Suppressor macrophage (primary cell): ENCODE measurements at places on chromosomes 7 and 10.
A peak's percentile ranks its signal among the peaks of the same experiment; 100 is the strongest.

GRCh38 chr7:3041986-3042675 lies 1.5 kb downstream of the CARD11 start:
- no peak for DNase-seq

DNA sequence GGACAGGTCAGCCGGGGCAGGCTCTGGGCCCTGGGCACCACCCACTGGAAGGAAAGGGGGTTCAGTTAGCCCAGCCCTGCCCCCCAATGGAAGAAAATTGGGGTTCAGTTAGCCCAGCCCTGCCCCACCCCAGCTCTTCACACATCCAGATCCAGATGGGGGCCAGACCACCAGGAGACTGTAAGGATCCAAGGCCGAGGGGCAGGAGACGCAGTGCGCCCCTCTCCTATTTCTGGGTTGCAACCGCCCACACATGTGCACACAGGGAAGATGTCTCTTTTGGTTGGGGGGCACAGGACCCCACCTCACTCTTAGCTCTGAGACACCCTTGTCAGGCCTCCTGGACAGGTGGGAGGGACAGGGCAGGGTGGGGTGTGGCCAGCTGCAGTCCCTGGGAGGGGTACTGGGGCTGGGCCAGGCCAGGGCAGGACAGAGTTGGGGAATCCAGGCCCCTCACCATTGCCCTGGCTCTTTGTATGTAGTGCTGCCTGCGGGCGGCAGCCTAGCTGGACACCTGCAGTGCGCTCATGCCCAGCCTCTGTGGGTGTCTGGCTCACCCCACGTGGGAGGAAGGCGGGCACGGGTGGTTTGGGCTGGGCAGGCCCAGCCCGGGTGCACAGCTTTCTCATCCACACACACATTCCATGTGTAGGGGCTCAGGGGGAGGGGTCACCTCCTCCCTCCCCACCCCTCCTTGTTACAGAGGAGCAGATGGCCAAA lies 141.2 kb downstream of the LHPP start:
- DNase-seq: no peak

DNA sequence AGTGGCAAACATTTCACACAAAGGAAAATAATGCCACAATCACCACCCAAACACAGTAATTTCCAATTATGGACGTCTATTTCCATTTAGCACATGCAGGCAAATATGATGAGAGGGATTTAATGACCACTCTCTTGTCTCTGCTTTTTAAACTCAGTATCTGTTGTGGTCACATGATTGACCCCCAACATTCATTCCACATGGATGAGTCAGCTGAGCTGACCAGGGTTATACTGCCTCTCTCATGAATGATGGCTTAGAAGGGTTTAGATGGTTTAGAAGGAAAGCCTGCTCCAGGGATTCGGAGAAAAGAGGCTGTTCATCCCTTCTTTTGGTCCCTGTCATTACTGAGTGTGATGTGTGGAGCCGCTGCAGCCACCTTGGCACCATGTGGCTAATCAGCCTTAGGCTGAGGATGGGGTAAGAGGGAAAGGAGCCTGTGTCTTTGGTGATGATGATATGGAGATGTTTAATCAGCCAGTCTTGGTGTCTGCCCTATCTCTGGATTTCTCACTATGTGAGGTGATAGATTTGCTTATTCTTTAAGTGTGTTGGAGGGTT lies 38.2 kb upstream of the JAKMIP3 start:
- no peak for DNase-seq

- DNase-seq: no peak
These were observed 21.4 kb downstream of the ACBD7 start for GRCh38 chr10:15067154-15067553.

- peak; percentile 66 for DNase-seq
These were observed 5.4 kb downstream of the COL13A1 start for GRCh38 chr10:69807122-69807521.

DNA sequence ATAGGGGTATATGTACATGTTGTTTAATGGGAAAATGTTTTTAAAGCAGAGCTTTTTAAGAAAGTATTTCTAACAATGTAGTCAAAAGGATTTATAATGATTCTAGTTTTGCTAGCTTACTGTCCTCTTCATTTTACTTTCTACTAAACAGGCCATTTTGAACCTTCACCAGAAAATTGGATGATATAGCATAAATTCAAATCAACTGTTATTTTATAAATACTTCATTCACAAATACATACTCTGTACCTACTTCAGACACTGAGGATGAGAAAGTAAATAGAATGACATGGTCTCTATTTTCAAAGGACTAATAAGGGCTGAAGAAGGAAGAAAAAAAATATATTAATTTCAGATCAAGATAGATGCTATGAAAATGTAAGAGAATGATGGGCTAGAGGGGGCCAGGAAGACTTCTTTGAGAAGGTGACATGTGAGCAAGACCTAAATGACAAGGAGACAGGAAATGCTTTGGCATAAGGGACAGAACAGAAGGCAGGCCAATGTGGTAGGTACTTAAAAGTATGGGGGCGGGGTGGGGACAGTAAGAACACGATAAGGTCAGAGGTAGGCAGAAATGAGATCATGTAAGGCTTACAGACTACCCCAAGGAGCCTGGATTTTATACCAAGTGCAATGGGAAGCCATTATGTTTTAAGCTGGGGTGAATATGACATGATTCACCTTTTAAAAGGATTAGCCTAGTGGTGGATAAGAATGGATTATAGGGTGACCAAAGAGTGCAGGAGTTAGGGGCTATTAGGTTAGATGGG lies 5.2 kb downstream of the NAMPT start:
- peak; percentile 29 for DNase-seq

DNA sequence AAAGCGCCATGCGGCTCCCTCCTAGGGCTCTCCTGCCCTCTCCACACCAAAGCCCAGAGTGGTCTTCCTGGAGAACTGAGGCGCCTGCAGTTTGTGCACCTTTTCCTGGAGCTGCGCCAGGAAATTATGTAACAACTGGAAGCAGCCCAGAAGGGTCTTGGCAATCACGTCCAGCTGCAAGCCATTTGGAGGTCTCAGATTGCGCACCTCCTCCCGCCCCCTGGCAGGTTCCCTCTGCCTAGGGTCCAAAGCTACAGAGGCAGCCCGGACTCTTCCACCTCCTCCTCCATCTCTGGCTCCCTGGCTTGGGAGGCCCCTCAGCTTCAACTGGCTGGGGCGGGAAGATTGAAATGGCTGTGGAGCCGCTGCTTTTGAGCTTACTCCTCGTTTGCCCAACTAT lies 34.0 kb upstream of the SFTPD start:
- no peak for DNase-seq

- DNase-seq: peak; percentile 76
These were observed 14.2 kb upstream of the HPS1 start for GRCh38 chr10:98460837-98461499.

DNA sequence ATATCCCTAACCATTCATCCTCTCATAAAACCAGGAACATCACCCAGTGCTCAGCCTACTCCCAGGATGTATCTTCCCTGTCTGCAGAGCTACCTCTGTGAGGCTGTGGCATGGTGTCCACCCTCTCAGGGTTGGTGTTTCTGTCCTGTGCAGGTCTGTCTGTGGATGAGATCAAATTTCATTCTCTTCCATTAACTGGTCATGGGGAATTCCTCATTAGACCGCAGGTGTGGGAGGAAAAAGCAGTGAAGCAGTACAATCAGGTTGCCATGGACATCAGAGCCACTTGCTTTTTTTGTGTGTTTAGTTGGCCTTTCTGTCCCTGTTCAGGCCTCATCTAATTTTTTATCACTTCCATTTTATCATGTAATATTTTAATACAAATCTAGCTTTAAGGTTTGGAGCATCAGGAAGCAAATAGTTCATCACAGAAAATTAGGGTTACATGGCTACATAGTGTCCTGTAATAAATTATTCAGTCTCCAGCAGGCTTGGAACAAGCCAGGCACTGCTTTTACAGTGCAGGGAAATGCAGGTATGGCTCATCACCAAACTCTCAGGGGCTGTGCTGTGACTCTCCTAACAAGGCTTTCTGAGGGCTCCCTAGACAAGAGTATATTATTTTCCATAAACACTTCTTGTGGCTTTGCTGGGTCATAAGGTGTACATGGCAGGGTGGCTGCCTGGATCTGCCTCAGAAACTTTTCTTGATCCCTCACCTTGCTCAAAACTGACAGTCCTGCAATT lies 594.9 kb upstream of the IGFBP3 start:
- DNase-seq: no peak

DNA sequence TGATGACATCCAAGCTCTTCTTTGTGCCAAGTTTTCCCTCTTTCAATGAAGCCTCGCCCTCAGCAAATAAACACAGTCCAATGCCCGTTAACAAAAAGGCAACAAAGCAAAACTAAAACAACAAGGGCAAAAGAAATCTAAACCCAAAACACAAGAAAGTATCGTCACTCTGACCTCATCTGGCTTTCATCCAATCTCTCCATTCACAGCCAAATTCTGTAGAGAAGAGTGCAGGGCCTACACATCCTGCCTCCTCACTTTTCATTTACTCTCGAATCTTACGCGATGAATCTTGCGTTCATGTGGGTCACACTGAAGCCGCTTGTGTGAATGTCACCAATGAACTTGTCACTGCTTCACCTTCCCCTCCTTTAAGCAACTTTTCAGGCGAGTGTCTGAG lies 15.9 kb upstream of the AKR1E2 start:
- DNase-seq: no peak

GRCh38 chr7:141585592-141586510 lies 34.6 kb downstream of the AGK start:
- no peak for DNase-seq

DNA sequence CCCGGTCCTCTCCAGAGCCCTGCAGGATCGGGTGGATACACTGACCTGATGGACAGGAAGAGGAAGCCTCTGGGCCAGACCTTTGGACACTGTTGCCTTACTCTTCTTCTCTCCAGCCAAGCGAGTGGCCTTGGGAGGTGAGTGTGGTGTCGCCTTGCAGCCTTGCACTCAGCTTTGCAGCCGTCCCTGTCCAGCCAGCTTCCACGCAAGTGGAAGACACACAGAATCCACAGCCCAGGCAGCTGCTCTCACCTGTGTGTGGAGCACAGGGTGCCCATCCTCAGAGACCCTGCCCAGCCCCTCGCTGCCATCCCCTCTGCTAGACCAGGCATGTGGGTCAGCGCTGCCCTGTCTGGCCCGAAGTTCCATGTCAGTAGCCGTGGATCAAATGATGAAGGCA lies 239.1 kb downstream of the EBF3 start:
- DNase-seq: no peak

GRCh38 chr7:151488096-151488495 lies 31.6 kb downstream of the RHEB start:
- DNase-seq: no peak

- DNase-seq: no peak
These were observed 18.5 kb upstream of the TSPAN13 start for GRCh38 chr7:16735020-16735419.

- peak; percentile 74 for DNase-seq
These were observed 31.2 kb downstream of the FOXK1 start for GRCh38 chr7:4713183-4713784.

GRCh38 chr7:47038621-47039020 lies 543.3 kb downstream of the TNS3 start:
- no peak for DNase-seq

DNA sequence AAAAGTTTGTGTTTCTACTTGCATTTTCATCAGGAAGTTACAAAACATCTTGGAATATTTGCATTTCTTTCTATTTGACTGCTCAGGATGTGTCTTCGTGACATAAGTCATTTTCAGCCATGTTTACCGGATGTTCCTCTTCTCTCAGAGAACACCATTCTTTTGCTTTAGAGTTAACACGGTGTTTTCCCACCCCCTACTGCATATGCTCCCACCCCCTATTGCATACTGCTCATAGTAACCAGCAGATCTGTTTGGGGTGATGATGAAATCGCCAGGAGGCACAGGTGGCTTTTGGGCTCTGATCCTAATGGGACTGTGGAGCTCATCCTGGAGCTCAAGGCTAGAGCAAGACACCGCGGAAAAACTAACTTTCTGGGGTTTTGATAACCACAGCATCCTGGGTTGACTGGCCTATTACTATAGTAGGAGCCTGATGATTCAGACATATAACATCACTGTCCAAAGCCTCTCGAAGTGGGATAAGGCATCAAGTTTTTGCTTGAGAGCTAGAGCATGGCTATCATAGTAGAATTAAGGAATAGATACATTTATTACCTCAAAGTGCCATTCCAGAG lies 65.1 kb upstream of the BET1 start:
- DNase-seq: no peak

- DNase-seq: no peak
These were observed 12.0 kb downstream of the GNAI1 start for GRCh38 chr7:80146545-80147182.

GRCh38 chr10:121713486-121713885 lies 115.2 kb upstream of the FGFR2 start:
- DNase-seq: no peak

- peak; percentile 19 for DNase-seq
These were observed 3.0 kb upstream of the NCAPG2 start for GRCh38 chr7:158707610-158708009.

DNA sequence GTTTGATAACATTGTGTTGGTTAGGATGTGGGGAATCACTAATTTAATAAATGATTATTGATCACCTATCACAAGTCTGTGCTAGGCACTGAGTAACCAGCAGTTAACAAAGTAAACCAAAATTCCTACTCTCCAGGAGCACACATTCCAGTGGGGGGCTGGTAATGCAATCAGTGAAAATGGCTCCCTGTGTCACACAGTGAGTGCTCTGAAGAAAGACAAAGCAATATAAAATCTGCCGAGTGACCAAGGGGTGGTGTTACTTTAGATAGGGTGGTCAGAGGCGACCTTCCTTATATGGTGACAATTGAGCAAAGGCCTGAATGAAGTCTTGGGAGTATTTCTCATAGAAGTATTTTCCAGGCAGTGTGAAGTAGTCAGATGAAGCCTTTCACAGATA lies 13.6 kb upstream of the SMC3 start:
- no peak for DNase-seq

DNA sequence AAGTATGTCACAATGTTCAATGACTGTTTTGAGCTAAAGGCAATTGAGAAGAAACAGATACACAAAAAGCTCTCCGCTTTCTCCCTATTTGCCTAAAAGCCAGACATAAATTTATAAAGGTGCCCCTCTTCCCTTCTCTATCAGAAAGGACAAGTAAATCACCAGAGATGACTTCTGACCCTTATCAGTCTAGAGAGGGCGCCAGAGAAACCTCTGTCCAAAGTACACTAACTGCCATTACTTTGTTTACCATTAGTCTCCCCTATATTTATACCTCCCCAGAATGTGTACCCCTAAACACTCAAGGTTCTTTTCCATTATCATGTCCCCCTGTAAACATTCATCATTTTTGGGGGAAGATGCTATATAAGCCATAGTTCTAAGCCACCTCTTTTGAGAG lies 49.3 kb downstream of the TPK1 start:
- DNase-seq: no peak

- no peak for DNase-seq
These were observed 29.4 kb downstream of the PRKG1 start for GRCh38 chr10:51103554-51104217.

- no peak for DNase-seq
These were observed 102.0 kb downstream of the VIPR2 start for GRCh38 chr7:159042581-159043101.
